CMK (cell line): ENCODE measurements at places on chromosomes 16 and 17.

GRCh38 chr16:58022601-58023371, 2.8 kb upstream of the MMP15 start:
- no peak for DNase-seq

DNA sequence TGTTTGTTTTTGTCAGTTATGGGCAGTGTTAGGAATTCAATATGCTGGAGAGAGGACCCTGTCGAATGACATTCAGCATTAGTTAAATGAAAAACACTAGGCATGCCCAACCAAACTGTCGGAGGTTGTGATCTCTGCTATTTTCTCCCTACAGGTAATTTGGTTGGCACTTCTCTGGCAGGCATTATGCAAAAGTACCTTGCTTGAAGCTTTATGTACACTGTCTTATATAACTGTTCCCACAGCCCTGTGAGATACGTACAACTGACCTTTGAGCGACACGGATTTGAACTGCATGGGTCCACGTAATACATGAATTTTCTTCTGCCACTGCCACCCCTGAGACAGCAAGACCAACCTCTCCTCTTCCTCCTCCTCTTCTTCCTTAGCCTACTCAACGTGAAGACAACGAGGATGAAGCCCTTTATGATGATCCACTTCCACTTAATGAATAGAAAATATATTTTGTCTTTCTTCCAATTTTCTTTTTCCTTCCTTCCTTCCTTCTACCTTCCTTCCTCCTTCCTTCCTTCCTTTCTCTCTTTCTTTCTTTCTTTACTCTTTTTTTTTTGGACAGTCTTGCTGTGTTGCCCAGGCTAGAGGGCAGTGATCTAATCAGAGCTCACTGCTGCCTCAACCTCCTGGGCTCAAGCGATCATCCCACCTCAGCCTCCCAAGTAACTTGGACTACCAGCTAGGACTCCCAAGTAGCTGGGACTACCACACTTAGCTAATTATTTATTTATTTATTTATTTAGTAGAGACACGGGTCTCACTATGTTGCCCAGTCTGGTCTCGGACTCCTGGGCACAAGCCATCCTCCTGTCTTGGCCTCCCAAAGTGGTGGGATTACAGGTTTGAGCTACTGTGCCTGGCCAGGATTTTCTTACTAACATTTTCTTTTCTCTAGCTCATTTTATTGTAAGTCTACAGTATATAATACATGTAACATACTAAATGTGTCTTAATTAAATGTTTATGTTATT, 77.3 kb downstream of the WIPI1 start:
- DNase-seq: no peak

DNA sequence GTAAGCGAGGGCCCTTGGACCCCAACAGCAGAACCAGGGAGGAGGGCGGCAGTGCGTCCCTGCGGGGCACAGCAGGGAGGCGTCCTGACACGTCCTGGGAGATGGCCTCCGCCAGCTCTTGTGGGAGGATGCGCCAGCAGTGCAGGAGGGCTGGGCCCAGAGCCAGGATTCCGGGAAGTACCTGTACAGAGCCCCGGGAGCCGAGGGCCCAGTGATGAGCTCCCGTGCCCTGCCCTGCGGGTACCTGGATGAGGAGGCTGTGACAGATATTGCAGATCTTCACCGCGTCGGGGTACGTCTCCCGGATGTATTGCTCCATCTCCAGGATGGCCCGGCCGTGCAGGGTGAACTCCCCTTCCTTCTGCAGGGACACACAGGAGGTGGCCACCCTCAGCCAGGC, 23.1 kb downstream of the KDM8 start:
- DNase-seq: no peak

- DNase-seq: no peak
Measured at GRCh38 chr16:85395207-85395912, 217.8 kb upstream of the GSE1 start.

DNA sequence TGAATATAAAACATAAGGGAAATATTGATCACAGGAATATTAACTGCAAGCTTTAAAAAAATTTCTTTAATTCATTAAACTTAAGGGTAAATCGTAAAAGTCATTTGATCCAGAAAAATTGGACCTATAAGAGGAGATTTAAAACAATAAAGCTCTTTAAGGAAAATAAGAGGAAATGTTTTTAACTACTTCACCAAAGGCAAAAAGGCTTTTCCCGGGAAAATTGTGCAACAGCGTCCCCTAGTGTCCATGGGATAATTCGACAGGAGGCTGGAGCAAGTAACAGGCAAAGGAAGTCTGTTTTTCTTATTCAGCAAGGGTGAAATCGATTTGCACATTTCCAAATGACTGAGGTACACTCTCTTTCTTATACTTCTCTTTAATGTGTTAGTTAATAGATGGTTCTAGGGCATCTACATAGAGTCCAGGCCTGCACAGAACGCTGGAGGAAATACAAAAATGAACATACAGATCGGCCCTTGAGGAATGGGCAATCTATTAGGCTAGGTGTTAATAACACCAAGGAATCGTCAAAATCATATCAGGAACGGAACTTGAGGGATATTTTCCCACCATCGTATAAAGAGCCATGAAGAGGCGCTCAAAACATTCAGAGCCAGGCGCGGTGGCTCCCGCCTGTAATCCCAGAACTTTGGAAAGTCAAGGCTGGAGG, 61.4 kb downstream of the ZNF18 start:
- DNase-seq: peak; percentile 24

DNA sequence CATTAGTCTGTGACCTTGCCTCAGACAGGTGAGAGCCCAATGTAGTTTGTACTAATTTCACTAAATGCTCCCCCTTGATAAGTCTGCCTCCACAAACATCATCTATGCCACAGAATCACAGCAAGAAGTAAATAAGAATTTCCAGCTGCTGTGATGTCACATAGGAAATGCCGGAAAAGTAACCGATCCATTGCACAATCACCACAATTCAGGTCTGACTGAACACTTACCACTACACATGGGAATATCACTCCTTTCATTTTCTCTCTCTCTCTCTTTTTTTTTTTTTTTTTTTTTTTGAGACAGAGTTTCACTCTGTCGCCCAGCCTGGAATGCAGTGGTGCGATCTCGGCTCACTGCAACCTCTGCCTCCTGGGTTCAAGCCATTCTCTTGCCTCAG, 79.0 kb upstream of the CDH11 start:
- no peak for DNase-seq

GRCh38 chr17:17183744-17184143, 22.4 kb downstream of the PLD6 start:
- DNase-seq: no peak

GRCh38 chr16:4136229-4136813, 20.1 kb upstream of the ADCY9 start:
- no peak for DNase-seq

DNA sequence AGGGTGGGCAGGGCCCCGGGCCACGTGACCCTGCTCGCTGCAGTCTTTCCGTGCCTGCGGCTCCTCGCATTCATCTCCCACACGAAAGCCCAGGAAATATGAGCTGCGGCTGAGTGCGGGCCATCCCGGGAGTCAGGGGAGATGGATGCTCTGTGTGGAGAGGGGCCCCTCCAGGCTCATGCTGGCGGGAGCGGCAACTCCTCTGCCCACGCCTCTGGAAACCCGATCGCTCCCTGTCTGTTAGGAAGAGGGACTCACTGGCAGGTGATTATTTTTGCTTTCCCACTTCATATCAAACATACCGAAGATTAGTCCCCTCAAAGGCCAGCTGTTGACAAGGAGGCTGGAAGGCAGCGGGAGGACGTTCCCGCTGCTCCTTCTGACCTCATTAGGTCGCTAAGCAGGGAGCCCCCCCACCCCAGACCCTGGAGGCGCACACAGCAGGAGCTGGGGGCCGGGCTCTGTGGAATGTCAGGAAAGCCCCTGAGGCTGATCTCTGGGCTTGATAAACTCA, 228.5 kb downstream of the FOXL1 start:
- DNase-seq: no peak

DNA sequence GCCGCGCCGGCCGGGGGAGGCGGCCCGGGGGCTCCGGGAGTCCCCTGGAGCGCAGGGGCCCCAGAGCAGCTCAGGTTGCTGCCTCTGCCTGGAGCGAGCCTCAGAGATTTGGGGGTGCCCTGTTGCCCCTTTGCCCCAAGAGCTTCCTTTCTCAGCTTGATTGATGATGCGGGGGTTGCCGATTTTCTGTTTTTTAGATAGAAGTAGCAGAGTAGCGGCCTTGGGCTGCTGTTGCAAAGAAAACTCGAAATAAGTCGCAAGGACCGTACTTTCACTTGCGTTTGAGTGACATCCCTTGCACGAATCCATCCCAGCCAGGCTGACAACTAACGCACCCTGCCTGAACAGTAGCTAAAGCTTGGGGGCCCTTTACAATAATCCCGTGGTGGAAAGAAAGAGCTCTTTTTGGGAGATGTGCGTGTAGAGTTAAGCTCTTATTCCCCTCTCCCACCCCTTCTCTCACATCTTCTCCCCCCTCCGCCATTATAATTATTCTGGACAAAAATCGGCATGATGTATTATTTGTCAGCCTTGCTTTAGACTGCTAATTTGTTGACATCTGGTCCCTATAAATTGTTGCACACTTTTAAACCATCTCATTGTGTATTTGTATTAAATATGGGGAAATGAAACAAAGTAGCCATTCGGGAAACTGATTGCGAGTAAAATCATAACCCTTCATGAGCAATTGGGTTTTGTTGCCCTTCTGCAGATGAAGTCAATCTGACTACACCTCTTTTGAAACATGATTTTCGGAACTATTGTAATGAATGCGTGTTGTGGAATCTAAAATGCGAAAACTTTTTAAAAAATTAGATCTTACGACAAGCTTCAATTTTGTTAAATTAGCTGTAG, 873 bp downstream of the USP10 start:
- DNase-seq: no peak
